ENCODE measurements at places on chromosomes 13 and 19. TPM values are rescaled to one million over a fixed set of nuclear protein-coding genes. Genes with fewer than 3 reads are reported as not detected.

The OR7A5 gene
- total RNA-seq, result not detected

The RAB20 gene
- total RNA-seq, result 14.6 TPM

The CLASRP gene
- total RNA-seq, result 17.6 TPM

The WBP4 gene
- total RNA-seq, result 5.2 TPM

The TEX29 gene
- not detected for total RNA-seq

The NLRP7 gene
- total RNA-seq, result not detected

The TIMM29 gene
- total RNA-seq, result 23.5 TPM

The ZNF837 gene
- total RNA-seq, result 1.9 TPM

The GPR183 gene
- total RNA-seq, result 0.14 TPM

The SOX1 gene
- not detected for total RNA-seq

The ZNF534 gene
- total RNA-seq, result not detected

The MYPOP gene
- total RNA-seq, result 0.52 TPM

The ZNF541 gene
- total RNA-seq, result not detected

The ZNF682 gene
- 2.1 TPM for total RNA-seq

The KLK8 gene
- total RNA-seq, result not detected

The LACC1 gene
- 2.8 TPM for total RNA-seq

The CLEC17A gene
- not detected for total RNA-seq
